ENCODE measurements at places on chromosomes 2 and 18.

- no peak for DNase-seq
These were observed 136.2 kb downstream of the LAMA3 start for GRCh38 chr18:23825496-23825895.

- DNase-seq: no peak
These were observed 1.7 kb downstream of the INPP5D start for GRCh38 chr2:233061591-233062450.

DNA sequence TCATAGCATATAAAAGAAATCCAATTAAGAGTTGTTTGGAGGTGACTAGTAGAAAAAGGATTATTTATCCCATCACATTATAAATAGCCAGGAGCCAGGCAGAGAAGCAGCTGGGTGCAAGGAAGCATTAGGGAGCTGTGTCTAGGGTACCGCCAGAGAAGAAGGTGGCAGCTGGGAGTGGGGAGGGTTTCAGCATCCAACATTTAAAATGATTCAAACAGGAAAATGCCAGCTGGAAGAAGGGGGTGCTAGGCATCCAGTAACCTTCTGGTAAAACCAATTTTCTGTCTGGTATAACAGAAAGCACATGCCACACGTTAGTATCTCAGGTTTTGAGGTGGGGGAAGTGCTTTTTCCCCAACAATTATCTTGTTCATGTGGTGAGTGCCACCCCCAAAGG is 452.4 kb downstream of the ZEB2 start:
- DNase-seq: no peak

DNA sequence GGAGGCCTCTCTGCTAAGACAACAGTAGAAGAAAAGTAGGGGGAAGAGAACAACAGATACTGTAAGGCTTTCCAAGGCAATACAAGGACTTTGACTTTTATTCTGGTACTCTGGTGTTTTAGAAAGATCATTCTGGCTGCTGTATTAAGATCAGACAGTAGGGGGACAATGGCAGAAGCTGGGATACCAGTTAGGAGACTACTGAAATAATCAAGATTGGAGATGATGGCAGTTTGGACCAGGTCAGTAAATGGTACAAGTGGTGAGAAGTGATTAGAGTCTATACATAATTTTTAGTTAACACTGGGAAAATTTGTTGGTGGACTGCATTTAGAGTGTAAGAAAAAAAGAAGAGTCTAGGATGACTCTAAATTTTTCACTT is 139.7 kb downstream of the ROCK1 start:
- no peak for DNase-seq

- no peak for DNase-seq
These were observed 488.3 kb downstream of the DLGAP1 start for GRCh38 chr18:3966642-3967358.

- DNase-seq: no peak
These were observed 57.3 kb upstream of the EML6 start for GRCh38 chr2:54666131-54666633.

- no peak for DNase-seq
These were observed 231.6 kb upstream of the SMAD2 start for GRCh38 chr18:48161911-48162698.

- no peak for DNase-seq
These were observed 353.4 kb downstream of the LNPK start for GRCh38 chr2:175648577-175649063.

GRCh38 chr2:32835148-32835547 is 111.6 kb upstream of the LTBP1 start:
- DNase-seq: no peak

DNA sequence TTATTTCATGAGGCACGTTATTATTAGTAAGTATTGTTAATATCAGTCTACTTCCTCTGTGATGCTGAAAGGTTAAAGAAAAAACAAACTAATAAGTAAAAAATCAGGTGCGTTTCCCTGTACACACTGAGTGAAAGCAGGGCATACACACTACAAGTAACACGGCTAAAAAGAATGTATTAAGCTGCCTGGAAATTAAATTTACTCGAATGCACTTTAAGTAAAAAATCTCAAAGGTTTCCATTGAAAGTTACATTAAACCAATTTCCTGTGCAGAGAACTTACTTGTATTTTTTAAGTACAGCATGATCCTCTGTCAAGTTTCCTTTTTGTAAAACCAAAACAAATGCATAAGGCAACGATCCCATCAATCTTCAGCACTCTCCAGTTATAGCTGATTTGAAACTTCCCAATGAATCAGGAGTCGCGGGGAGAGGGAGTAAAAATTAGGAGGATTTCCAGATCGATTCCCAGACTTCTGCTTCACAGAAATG is 633 bp downstream of the BCL2 start:
- DNase-seq: no peak

DNA sequence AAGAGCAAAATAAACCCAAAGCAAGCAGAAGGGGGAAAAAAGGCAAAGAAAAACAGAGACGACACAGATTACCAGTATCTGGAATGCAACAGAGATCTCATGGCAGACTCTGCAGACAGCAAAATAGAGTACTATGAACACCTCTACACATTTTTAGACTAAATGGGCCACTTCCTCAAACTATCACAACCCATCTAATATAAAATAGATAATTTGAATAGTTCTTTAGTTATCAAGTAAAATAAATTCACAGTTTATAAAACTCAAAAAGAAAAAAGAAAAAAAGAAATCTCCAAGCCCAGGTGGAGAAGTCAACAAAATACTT is 16.6 kb downstream of the SESTD1 start:
- no peak for DNase-seq

- no peak for DNase-seq
These were observed 172.5 kb downstream of the PDE11A start for GRCh38 chr2:177900082-177900481.

- no peak for DNase-seq
These were observed 87.7 kb downstream of the RTP5 start for GRCh38 chr2:241957276-241957675.

DNA sequence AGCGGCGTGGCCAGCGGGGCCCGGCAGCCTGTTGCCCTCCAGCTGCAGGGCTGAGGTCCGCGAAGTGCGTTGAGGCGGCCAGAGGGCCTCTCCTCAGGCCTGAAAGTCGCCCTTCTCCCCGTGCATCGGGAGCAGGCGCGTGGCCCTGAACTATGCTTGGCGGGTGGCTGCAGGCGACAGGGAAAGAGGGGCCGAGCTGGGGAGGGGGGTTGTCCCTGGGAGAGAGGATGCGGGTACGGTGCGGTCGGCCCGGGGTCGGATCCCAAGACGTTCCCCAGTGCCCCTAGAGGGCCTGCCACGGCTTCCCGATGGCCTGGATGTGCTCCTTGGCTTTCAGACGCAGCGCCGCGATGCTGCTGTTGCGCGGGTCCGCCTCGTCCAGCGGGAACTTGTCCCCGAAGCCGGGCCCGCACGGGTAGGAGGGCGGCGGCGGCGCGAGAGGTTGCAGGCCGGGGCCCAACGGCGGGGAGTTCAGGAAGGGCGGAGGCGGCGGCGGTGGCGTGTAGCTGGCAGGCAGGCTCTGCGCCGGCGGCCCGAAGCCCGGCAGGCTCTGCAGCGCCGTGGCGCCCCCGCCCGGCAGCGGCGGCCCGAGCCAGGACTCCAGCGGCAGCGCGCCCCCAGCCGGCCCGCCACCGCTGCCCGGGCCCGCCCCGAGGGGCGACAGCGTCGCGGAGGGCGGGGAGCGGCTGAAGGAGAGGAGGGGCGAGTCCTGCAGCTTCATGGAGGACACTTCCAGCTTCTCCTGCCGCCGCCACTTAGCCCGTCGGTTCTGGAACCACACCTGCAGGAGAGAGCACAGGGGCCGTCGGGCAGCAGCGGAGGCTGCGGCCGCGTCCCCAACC is 4.3 kb downstream of the RAX start:
- DNase-seq: no peak

GRCh38 chr2:159226059-159226461 is 60.4 kb downstream of the WDSUB1 start:
- DNase-seq: no peak

GRCh38 chr2:108118996-108119395 is 120.8 kb upstream of the SULT1C3 start:
- DNase-seq: no peak

DNA sequence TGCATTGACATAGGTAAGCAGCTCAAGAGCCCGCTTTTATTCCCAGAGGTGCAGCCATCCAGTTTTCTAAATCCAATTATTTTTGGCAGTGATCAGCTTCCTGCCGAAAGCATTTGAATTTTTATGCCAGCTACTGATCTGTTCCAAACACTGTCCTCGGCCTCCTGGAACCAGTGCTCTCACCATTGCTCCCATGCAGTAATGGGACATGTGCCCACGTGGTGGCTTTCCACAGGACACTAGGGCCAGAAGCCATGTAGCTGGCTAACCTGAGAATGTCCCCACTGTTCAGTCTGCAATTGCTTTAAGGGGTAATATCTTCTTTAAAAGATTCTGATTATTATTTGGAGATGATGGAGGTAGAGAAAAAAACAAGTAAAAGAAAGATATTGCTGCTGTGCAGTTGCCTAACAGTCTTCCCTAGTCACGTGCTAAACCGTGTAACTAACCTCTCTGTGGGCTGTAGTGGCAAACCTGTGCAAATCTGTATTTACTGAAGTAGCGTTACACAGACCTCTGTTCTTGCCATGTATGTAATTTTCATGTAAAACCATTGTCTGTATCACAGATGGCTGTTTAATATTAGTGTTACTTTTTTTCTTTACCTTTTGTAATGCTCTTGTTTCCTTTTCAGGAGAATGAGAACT is 13.0 kb downstream of the GRHL1 start:
- DNase-seq: no peak

DNA sequence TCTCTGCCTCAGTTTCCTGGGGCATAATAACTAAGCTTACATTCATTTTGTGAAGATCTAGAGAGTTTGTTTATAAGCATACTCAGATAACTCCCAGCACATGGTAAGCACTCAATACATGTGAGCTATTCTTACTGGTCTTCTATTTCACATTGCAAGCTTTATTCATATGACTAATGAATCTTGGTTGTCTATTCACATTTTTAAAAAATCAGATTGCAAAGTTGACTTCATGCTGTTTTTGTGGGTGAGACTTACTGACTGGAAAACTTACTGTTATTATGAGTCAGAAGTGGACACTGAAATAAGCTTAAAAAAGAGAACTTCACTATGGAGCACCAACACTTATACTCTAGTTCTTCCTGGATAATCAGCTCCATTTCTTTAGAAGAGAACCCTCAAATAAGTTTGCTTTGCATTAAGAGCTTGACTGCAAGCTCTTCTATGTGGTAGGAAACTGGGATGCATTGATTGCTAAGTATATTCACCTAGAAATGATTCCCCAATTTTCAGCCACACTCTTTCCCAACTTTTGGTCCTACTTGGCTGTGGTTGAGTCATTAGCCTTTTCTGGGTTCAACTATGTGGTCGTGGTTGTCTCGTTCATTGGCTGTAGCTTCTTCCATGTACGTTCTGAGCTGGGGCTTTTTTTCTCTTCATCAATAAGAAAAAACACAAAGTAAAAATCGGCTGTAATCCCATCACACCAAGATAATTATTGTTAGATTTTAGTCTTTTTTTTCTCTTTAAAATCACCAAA is 29.5 kb upstream of the RBMS1 start:
- DNase-seq: no peak

DNA sequence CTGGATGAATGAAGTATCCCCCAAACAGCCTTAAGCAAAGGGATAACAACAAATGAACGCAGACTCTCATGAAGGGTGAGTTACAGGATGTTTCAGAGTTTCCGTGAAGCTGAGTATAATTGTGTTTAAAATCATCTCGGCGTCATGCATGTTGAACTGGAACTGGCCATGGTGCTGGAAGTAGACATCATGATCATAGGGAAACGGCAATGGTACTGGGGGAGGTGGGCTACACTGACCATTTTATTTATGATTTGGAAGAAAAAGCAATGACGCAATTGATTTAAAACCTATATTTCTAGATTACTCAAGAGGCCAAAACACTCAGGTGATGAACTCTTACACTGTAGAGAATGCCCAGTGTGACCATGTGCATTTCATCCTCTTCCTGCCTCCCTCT is 387.9 kb upstream of the MYT1L start:
- no peak for DNase-seq

GRCh38 chr2:26011990-26012856 is 21.7 kb upstream of the RAB10 start:
- DNase-seq: no peak

- DNase-seq: no peak
These were observed 122.8 kb upstream of the SH3BP4 start for GRCh38 chr2:234829074-234829455.

GRCh38 chr2:178845566-178846457 is 38.6 kb upstream of the TTN start:
- no peak for DNase-seq

- DNase-seq: no peak
These were observed 301.8 kb upstream of the GALNT5 start for GRCh38 chr2:156955701-156956100.

DNA sequence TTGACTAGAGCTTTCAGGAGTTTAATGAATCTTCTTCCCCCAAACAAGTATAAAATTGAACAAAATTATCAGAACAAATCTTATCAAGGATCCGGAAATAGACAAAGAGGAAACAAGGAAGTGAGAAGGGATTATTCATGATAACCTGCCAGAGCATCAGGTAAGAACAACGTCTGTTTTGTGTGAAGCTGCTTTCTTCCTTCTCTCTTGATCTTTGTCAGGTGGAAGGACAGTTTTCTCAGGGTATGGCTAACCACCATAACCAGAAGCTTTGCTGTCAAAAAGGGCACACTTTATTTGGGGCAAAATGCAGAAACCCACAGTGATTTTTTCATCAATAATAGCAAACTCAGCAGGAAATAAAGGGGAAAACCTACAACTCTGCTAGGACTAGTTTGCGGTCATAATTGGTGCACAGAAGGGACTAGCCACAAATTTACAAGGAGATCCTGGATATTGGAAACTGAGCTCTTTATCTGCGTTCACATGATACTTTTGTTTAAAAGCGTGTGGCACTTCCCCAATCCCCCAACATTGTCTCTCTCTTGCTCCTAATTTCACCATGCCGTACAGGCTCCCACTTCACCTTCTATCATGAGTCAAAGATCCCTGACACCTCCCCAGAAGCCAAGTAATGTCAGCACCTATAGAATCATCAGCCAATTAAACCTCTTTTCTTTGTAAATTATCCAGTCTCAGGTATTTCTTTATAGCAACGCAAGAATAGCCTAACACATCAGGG is 124.2 kb downstream of the FSIP2 start:
- no peak for DNase-seq

DNA sequence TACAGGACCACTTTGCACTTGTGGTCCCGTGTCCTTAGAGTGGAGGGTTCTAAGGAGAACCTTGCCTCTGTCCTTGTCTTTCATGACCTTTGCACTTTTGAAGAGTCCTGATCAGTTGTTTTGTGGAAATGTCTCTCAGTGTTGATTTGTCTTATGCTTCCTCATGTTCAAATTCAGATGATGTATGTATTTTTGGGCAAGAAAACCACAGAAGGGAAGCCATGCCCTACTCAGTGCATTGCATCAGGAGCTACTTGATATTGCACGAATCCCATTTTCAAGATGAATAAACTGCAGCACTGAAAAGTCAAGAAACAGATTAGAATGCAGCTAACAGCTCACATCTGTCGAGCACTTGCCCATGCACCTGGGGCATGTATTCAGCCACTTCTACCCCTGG is 152.2 kb downstream of the INHBB start:
- DNase-seq: no peak

All from stimulated activated CD4-positive, alpha-beta T cell treated with anti-CD3 and anti-CD28 coated beads, Interleukin-1b, Interleukin-23, amount 100 ng/mL, for 1 hour (primary cell).